ENCODE measurements at places on chromosomes 2 and 18.

DNA sequence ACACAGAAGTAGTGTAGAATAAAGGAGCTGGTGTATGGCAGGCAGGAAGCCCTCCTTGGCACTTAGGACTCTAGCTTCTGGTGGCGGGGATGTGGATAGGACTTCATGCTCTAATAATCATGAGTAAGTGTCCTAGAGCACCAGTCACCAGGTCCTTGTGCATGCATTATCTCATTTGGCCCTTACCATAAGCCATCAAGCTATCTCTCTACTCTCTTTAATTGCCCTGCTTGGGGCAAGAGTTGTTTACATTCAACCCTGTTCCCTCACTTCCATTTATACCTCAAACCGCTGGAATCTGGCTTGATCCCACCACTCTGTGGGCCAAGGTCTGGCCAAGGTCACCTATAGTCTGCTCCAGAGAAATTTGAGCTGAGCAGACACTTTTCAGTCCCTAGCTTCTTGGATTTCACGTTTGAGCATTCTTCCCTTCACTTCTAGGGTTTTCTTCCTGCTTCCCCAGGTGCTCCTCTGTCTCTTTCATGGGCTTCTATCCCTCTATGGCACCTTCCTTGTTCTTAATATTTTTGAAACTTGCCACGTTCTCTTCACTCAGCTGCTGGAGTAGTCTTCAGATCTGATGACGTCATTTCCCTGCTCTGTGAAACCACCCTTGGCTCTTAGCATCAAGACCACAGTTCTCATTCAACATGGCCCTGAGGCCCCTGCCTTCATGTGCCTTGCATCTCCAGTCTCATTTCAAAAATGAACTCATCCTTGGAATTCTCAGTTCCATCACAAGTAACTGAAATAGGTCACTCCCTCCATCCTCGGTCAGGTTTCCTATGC, 94.9 kb upstream of the GATA6 start:
- no peak for DNase-seq

DNA sequence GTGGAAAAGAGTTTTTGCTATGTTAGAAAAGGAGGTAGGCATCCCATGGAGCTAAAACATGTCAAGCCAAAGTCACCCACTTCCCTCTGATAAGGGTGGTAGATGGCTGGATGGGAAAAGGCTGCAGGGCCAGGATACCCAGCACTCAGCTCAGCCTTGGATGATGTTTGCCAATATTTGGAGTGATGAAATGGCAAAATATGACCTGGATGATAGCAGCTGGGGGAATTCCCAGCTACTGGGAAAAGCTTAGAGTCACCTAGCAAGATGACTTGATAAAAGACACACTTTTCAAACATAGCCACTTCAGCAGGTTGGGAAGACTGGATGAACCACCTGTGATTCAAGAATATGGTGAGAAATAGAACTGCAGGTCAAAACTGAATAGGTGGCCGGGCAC, 10.1 kb downstream of the RFX8 start:
- no peak for DNase-seq

DNA sequence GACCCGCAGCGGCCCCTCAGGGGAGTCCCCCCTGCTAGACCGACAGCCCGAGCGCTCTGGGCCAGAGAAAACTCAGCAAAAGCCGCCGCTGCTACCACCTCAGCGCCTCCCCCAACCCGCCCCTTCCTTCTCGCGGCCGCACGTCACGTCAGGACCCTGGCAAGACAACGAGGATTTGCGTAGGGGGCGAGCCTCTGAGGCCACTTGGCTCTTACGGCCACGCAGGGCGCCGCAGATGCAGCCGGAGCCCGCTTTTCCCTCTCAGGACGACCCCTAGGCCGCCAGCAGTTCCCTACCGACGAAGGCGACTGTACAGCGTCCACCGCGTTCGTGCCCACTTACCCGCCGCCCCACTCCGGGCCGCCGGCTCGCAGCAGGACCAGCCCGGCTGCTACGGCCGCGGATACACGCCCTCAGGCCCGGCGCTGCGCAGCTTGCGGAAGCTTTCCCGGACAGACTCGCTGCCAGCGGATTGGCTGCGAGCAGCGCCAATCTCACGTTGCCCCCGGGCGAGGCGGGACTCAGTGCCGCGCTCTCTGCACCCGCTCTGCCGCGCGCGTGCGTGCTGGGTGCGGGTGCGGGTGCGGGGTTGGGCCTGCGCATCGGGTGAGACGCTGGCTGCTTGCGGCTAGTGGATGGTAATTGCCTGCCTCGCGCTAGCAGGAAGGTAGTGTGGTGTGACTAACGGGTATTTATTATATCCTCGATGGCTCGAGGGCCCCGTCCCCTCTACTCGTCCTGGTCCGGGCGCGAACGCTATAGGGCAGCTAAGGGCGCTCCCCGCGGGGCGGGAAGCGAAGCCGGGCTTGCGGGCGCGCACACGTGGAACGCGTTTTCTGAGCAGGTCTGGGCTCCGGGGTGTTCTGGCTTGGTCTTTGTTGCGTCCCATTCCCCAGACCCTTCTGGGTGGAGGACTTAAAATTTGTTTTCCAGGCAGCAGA, at the start of the genes ORMDL1 and PMS1:
Gene ORMDL1 (minus strand): TSS at position 413 of the 941 bp plus-strand sequence. CDS start 1,744 bp downstream, outside the sequence.
Gene PMS1 (plus strand): TSS at position 524 of the 941 bp plus-strand sequence. CDS start 7,360 bp downstream, outside the sequence.
- peak; percentile 95 for DNase-seq

- no peak for DNase-seq
These were observed 578.7 kb upstream of the NETO1 start for GRCh38 chr18:73446502-73446901.

DNA sequence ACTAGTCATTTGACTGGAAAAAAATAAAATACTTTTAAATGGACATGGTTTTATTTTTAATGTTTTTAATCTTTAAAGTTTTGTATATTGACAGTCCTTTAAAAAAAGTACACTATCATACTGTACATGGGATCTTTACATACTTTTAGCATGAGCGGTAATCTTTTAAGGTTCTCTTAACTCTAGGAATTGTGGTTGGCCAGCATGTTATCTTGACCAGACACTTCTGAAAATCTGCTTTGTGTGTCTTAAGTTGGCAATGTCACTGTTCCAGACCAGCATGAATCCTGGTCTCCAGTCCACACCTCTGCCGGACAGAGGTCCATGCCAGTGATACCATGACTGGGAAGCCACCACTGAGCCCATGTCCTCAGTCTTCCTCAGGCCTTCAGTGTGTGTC, 17.7 kb downstream of the ITGB1BP1 start:
- no peak for DNase-seq

- DNase-seq: peak; percentile 51
These were observed 138.7 kb downstream of the SPP2 start for GRCh38 chr2:234189230-234189629.

DNA sequence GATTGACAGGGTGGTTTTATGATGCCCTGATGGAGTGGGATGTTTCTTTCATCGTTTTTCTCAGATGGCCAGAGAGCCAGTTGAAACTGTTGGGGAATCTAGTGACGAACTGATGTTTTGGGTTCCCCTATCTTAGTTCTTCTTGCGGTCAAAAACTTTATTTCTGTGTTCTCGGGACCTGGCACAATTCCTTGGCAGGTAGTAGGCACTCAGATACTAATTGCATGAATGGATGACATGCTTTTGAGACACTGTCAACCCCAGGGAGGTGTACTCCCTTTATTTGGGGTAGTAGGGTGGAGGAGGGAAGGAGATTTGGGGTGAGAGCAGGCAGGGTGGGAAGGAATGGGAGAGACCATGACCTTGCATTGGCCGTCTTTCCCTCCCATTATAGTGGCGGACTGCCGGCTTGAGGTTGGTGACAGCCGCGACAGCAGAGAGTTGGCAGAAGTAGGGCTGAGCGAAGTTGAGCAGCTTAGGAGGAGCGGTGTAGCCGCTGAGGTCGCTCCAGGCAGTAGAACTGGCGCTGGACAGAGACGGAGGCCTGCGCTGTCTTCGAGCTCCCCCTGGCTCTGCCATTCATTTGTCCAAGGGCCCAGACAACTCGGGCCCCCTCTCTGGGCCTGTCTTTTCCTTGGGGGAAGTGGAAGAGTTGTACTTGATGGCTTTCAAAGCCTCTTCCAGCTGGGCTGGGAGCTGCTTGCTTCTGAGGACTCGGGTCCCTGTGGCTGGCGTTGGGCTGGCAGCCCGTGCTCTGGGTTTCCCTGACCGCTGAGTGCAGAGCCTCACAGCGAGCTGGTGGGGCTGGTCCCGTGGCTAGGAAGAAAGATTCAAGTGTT, 2.6 kb downstream of the TET3 start:
- no peak for DNase-seq

GRCh38 chr2:217555081-217555876, 447.5 kb downstream of the TNS1 start:
- peak; percentile 15 for DNase-seq

DNA sequence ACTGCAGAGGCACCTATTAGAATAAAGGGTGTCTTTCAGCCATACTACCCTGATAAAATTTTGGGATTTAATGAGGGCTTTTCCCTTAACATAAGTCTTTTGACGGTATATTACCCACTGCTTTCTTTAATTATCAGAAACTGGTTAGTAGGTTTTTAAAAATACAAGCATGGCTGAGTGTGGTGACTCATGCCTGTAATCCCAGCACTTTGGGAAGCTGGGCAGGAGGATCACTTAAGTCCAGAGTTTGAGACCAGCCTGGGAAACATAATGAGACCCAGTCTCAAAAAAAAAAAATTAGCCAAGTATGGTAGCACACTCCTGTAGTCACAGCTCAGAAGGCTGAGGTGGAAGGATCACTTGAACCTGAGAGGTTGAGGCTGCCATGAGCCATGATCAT, 16.1 kb downstream of the CPSF3 start:
- DNase-seq: no peak

DNA sequence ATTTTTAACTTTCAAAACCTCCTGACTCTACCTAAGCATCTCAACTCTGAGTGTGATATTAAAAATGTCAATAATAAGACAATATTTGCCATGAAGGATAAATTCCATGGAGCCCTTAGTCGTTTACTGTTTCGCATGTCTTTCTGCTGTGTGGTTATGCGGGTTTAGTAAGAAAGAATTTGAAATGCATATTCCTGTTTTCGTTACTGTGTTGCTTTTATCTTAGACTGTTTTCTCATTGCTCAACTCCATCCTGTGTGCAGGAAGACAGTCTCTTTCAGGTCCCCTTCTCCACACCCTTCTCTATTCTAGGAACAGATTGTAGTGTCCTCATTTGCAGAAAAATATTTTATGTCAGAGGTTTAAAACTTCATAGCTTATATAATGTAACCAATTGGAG, 82.5 kb upstream of the MAP3K20 start:
- DNase-seq: no peak

DNA sequence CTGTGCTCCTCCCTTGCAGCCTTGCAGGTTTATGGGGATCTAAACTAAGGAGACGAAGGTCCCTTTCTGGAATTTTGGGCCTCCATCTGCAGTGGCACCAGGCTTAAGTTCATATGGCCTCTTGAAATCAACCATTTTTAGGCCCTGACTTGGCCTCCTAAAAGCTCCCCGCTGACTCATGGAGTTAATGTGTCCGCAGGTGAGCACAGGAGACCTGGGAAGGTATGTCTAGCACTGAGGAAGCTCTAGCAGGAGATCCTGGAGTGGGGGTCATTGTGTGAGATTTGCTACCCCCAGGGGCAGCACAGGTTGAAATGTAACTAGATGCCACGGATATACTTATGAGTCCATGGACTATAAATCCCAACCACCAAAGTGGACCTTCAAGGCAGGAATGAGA, 95.9 kb upstream of the CELF4 start:
- DNase-seq: no peak

DNA sequence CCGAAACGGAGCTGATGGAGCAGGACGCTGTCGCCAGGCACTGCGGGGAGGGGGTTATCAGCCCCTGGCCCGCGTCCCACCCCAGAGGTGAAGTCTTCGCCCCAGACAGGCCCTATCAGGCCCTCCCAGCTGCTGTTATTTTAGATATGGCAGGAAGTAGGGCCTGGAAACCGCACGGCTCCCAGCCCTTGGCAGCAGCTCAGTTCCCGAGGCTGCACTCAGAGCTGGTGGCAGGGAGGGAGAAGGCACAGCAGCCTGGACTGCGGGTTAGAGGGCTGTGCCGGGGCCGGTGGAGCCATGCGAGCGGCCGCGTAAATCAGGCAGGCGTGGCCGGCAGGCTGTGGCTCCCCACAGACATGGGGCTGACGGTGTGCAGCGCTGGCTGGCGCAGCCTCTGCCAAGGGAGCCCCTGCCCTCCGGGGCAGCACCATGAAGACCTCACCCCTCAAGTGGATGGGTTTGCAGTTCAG, 111.4 kb downstream of the NFATC1 start:
- no peak for DNase-seq

- no peak for DNase-seq
These were observed 836.9 kb upstream of the FANCL start for GRCh38 chr2:59077981-59078531.

- no peak for DNase-seq
These were observed 54.8 kb downstream of the LRRFIP1 start for GRCh38 chr2:237682151-237682550.

- DNase-seq: no peak
These were observed 3.9 kb upstream of the MLPH start for GRCh38 chr2:237483018-237483731.

DNA sequence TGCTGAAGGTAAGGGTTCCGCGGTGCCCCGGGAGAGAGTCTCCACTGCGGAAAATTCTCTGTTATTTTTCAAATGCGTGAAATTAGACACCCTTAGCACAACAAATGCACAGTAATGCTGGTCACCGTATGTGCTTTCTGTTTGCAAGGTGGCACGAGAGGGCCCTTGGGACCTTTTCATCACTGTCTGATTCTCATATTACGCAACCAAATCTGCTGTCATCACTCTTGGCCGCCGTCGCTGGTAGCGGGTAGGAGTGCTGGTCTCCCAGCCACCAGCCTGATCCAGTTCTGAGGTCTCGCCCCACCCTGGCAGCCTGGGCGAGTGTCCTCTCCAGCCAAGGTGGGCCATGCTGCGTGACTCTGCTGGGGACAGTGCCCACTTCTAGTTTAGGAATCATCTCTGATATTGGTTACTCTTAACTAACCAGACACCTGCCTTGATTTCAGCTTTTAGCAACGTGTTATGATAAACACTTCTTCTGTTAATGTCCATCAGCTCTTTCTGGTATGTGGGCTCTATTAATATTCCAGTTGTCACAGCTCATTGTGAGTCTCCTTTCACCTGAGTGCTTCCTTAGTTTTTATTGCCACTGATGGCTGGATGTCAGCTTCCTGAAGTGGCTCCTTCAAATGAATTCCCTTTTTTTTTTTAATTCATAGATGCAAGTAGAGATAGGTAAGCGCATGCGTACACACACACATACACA, 199.4 kb downstream of the GBX2 start:
- DNase-seq: no peak

DNA sequence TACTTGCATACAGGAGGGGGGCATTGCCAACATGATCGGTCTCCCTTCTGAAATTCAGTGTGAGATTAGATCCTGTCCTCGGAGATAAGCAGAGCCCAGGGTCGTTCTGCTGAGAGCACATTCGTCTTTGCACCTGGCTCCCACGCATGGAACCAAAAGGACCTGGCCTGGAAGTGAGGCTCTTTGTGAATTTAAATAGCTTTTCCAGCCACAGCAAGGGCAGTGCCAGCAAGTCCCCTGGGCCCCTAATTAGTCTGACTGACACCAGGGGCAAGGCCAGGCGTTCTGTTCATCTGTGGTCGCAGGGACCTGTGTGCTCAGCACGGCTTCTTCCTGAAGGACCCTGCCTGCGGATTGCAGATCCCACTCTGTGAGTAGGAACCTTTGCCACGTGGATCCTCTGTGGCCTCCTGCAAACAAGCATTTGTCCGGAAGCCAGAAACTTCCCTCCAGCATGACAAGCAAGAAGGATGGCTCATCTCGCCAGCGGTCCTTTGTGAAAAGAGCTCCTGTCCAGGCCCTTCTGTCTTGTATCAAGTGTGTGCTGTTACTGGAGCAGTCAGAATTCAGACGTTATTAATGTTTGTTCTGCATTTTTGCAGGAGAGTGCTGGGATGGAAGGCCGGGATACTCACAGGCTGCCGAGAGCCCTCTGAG, 128.7 kb downstream of the TPO start:
- DNase-seq: no peak

GRCh38 chr2:158817588-158817987, 22.5 kb downstream of the DAPL1 start:
- DNase-seq: no peak

- no peak for DNase-seq
These were observed 181.2 kb downstream of the ST6GAL2 start for GRCh38 chr2:106704798-106705197.

Measured in iPS-NIHi11 (cell line).